ENCODE measurements at places on chromosomes 5 and 9.

DNA sequence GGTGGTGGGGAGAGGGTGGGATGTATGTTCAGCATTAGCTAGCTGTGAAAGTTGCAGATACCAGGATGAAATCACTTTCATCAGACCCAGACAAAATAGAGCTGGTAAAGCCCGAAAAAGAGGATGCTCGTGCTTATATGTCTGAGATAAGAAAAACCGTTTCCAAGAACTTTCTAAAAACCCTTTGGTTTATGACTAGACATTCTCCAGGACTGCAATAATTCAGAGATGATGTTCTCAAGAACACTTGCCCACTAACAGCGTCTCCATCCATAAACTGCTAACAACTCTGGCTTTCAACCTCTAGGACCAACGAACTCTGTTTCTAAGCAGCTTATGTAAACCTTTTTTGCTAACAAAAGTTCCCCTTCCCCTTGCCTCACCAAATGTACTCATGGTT lies 8.4 kb upstream of the AMACR start:
- DNase-seq, result no peak

GRCh38 chr9:99471033-99471432 lies 249.0 kb downstream of the SEC61B start:
- no peak for DNase-seq

- DNase-seq, result no peak
Measured at GRCh38 chr5:107469485-107470294, 201.0 kb downstream of the EFNA5 start.

DNA sequence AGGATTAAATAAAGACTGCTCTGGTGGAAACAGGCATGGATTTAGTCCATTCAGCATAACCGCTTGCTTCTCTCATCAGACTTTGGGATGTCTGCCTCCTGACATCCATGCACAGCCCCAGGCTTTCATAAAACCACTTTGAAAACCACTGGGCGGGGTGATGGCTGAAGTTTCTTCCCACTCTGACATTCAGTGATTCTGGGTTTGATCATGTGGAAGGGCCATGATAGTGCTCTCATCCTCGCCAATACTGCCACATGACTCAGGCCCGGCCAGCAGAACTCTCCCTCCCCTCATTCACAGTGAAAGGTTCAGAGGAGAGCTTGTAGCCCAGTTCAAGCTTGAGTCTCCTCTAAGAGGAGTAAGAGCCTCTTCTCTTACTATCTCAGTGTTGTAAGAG lies 29.6 kb upstream of the GLRA1 start:
- DNase-seq, result no peak

GRCh38 chr5:103910786-103911185 lies 348.2 kb upstream of the NUDT12 start:
- no peak for DNase-seq

GRCh38 chr5:82720213-82721086 lies 356.7 kb downstream of the TMEM167A start:
- no peak for DNase-seq

GRCh38 chr9:133927041-133927440 lies 65.1 kb downstream of the VAV2 start:
- no peak for DNase-seq

- no peak for DNase-seq
Measured at GRCh38 chr5:10789726-10790125, 28.7 kb upstream of the DAP start.
